ENCODE measurements at places on chromosomes 1 and 21.

DNA sequence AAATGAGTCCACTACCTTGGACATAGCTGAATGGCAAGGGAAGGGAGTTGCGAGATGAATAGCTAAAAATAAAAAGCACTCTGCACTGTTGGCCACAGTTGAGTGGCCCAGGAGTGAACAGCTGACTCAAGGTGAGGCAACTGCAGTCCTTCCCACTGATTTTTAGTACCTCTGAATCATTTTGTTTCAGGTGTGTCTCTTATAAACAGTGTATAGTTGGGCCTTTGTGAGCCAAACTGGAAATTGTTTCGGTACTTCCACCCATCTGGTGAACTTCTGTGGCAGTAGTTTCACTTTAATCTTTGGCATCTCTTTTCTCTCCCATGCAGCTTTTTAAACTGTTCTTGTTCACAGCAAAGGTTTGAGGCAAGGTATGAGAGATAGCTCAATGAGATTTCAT, 122.7 kb downstream of the VAV3 start:
- DNase-seq, result peak; percentile 38

DNA sequence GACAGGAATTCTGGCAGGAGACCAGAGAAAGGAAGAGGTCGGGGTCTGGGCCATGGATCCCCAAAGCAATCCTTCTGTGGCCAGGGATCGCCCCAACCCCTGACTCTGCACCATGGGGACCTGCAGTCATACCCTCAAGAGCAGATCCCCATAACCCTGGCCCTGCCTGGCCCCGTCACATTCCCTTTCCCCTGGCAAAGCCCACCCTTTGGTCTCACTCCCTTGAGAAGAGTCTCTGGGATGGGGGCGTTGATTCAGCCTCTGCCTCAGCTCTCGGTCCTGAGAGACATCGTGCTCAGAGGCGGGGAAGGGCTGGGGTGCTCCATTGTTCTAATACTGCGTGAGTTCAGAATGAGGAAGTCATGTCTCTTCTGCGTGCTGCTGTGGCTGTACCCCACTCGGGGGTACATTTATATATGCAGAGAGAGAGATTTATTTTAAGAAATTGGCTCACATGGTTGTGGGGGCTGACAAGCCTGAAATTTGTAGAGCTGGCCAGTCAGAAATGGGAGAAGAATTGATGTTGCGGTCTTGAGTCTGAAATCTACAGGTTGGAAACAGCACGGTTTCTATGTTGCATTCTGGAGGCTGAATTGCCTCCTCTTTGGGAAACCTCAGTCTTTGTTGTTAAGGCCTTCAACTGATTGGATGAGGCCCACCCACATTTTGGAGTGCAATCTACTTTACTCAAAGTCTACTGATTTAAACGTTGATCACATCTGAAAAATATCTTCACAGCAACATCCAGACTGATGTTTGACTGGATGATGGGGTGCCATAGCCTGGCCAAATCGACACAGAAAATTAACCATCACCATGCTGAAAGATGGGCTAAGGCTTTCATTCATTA, 4.2 kb upstream of the PADI2 start:
- no peak for DNase-seq

DNA sequence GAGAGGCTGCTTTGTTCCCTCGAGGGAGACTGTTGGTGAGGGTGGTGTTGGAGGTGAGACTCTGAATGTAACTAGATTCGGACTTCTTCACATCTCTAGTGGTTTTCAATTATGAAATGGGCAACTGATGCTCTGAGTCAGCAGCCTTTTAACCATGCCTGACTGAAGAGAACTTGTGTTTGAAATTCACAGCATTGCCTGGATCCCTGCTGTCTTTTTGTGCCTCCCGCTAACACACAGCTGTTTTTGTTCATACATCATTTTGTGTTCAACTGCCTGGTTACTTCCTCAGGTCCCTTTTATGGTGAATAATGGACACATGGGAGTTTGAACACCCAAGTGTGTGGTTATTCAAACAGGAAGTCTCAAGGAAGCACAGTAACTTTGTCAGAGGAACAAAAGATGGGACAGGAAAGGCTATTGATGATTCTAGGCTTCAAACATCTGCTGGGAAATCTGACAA, 16.8 kb downstream of the LAMC1 start:
- peak; percentile 48 for DNase-seq

DNA sequence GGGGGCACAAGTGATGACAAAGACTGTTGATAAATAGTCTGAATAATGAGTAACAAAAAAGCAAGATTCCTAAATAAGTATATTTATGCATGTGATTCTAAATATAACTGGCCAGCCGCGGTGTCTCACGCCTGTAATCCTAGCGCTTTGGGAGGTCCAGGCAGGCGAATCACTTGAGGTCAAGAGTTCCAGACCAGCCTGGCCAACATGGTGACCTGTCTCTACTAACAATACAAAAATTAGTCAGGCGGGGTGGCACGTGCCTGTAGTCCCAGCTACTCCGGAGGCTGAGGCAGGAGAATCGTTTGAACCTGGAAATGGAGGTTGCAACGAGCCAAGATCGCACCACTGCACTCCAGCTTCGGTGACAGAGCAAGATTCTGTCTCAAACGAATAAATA, 161.5 kb downstream of the TOMM20 start:
- no peak for DNase-seq
